ENCODE measurements at places on chromosomes 12 and 14.

DNA sequence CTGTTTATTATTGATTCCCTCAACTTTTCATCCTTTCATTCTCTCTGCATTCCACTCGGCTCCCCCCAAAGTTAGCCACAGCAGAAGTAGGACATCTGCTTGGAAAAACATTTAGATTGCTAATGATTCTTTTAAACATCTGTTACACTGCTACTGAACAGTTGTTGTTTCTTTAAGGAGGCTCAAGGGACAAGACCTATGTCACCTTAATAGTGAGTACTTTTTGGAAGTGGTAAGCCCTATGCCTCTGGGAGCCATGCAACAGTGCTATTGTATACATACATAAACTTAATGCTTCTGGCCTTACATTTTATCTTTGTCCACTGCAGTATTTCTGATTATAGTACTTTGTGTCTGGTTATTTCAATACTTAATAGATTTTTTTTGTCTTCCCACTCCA lies 628.2 kb upstream of the FOXG1 start:
- DNase-seq = no peak

GRCh38 chr12:47527816-47528215 lies 178.0 kb downstream of the RPAP3 start:
- no peak for DNase-seq

DNA sequence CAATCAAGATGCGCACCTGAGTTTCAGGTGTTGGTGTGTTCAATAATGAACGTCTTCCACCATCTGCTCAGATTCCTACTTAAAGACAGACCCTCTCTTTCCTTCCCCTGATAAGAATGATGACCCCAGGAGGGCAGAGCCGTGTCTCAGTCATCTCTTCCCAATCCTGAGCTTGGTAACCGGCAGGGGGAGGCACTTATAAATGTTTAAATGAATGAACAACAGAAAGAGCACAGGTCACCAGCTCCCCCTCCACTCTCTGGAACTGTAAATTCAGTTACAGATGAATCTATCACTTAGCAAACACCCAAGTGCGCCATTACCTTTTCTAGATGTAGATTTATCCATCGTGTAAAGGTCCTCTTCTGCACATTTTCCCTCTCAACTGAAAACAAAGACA lies 72.4 kb upstream of the DICER1 start:
- no peak for DNase-seq

DNA sequence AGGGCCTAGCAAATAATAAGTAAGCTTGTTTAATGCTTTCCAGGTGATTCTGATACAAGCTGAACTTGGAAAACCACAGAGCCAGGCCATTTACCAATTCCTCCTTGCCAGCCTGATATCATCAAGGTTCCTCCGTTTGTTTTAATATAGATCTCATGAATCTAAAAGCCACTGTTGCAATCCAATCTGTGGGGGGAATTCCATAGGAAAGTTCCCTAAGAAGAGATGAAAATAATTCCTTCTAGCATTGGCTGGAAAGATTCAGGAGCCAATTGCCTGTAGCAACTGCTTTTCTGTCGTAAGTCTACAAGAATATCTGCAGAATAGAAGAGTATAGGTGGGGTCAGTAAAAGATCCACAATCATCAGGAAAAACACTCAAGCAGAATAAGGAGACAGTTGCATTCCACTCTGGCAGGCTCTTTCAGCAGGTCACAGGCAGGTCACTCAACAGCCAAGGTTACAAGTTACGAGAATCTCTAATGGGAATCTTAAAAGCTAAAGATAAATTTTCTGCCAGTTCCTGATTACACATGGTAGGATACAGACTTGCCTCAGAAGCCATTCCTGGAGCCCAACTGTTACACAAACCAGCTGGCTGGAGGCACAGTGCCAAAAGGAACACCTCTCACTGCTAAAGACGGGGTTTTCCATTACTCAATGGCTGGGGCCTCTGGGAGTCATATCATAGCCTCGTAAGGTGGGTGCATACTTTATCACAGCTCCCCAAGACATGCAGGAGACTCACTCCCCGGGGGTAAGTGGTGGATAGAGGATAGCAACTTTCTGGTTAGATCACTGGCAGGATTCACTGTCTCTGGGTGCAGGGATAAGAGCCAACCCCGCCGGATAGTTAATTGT lies 43.6 kb downstream of the FGD6 start:
- no peak for DNase-seq

GRCh38 chr12:51889216-51890132 lies 1.6 kb downstream of the ANKRD33 start:
- no peak for DNase-seq

GRCh38 chr12:13451776-13452175 lies 255.2 kb downstream of the EMP1 start:
- no peak for DNase-seq

DNA sequence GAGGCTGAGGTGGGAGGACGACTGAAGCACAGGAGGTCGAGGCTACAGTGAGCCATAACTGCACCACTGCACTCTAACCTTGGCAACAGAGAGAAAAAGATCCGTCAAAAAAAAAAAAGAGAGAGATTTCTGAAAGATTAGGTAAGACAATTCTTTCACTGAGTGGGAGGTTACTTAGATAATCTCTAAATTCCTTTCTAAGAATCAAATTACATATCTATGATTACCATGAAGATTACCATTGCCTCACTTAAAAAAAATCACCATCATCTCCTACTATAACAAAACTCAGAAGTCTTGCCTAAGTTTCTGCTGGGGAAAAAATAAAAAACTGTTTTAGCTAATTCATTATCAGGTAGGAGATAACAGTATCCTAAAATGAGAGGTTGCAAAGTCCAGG lies 366.7 kb downstream of the DUSP6 start:
- no peak for DNase-seq

- no peak for DNase-seq
Observed at GRCh38 chr14:36784541-36784940, 122.9 kb downstream of the PAX9 start.

DNA sequence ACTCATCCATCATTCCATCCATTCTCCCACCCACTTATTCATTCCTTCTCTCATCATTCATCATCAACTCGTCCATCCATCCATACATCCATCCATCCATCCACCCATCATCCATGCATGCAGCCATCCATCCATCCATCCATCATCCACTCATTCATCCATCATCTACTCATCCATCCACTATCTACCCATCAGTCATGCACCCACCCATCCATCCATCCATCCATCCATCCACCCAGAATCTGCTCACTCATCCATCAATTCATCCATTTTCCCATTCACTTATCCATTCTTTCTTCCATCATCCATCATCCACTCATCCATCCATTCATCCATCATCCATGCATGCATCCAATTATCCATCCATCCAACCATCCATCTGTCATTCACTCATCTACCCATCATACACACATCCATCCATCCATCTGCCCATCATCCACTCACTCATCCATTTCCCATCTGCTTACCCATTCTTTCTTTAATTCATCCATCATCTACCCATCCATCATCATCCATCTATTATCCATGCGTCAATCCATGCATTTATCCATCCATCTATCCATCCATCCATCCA lies 107.1 kb upstream of the WSCD2 start:
- DNase-seq = no peak

- DNase-seq = no peak
Observed at GRCh38 chr12:82015623-82016347, 256.6 kb upstream of the PPFIA2 start.

- DNase-seq = no peak
Observed at GRCh38 chr12:24135158-24135850, 185.8 kb upstream of the SOX5 start.

DNA sequence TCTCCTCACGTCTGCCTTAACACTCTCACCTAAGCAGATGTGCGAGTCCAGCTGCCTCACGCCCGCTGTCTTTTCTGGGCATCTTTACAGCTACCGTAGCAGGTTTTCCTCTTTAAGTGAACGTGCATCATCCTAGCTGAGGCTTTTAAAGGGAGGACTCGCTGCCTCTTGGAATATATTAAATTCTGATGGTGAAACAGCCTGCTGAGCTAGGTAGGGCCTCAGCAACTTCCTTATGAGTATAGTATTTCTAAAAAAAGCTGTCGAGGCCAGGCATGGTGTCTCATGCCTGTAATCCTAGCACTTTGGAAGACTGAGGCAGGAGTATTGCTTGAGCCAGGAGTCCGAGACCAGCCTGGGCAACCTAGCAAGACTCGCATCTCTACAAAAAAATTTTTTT lies 32.2 kb downstream of the TESC start:
- DNase-seq = no peak

- no peak for DNase-seq
Observed at GRCh38 chr12:56286044-56286830, 13.9 kb downstream of the CS start.

- DNase-seq = no peak
Observed at GRCh38 chr14:21486640-21487087, 9.7 kb downstream of the TOX4 start.

GRCh38 chr14:50002926-50003212 lies 110.0 kb downstream of the ARF6 start:
- no peak for DNase-seq

GRCh38 chr14:74614508-74615495 lies 2.8 kb upstream of the LTBP2 start:
- no peak for DNase-seq

DNA sequence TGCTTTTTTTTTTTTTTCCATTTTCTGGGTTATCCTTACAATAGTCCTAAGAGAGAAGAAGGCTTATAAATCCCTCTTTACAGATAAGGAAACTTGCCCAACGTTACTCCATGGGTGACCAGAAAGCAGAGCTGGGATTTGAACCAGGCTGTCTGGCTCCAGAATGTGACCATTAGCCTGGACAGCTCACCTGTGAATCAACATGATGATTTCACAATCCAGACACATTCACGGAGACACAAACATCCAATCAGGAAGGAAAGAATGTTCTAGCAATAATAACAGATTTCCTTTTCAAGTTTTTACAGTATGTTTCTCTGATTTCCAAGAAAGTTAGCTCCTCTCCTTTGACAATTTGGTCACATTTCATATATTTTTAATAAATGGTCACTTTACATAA lies 118.3 kb downstream of the GALC start:
- no peak for DNase-seq

DNA sequence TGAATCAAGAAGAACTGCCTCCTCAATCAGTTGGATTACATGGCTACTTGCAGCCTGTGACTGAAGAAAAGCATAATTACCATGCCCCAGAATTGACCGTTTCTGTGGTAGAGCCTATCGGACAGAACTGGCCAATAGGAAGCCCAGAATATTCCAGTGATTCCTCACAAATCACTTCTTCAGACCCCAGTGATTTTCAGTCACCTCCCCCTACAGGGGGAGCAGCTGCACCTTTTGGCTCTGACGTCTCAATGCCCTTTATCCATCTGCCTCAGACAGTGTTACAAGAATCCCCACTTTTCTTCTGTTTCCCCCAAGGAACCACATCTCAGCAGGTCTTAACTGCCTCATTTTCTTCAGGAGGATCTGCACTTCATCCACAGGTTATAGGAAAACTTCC lies 80.8 kb downstream of the RAD52 start:
- no peak for DNase-seq

DNA sequence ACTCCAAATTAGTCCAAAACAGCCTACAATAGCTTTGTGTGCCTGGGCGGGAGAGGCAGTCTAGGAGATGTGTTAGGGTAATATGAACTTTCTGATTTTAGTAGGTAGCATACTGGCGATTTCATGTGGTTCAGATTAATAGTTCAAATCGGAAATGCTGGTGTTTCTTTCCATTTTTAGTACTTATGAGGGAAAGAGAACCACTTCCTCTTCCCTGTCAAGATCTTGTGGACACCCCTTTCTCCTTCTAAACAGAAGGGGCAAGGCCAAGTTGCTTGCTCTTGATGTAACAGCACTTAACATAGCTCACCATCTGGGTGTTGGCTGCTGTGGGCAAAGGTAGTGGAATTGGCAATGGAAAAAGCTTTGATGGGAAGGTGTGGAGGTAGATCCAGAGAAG lies 32.2 kb upstream of the IGF1 start:
- no peak for DNase-seq

GRCh38 chr12:85644508-85644907 lies 191.7 kb downstream of the RASSF9 start:
- no peak for DNase-seq

DNA sequence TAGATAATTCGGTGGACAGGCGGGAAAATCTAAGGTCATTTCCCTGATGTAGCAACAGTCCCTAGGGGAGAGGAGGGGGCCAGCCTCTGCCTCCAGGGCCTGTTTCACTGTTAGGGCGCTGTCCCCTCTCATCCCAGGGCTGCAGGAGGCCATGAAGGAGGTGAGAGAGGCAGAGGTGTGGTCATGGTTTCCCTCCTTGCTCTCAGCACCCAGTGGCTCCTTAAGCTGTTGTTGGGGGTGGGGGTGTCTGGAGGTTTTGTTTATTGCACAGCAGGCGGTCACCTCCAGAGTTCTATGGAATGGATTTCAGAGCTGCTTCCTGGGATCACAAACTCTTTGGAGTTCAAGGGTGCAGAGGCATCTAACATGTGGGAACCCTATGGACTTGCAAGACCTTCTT lies 212.5 kb upstream of the RTL1 start:
- DNase-seq = no peak

DNA sequence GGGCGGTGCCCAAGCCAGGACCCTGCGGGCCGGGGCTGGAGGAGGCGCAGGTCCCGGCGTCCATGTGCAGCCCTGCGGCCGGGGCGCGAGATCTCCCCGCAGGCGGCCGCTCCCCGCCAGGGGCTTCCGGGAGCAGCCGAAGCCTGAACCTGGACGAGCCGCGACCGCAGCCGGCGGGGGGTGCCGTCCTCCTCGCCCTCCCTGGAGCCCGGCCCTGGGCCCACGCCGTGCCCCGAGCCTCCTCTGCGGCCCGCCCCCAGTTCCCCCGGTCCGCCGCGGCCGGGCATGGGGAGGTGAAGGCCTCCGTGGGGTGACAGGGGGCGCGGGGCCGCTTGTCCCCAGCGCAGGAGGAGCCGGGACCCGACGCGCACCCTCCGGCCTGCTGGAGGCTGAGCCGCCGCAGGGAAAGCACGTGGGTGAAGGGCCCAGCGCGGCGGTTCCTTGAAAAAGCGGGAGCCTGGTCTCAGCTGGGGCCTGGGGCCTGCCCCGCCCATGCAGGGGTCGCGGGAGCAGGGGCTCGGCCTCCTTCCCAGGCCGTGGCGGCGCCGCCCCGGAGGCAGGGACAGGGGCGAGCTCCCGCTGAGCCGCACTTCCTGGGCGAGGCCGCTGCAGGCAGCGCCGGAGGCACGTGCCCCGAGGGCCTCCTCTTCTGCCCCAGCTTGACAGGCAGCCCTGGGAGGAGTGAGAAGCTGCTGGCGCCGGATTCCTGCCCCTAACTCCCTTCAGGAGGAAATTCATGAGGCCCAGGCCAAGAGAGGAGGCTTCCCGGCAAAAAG lies 55.6 kb upstream of the PPP2R5C start:
- DNase-seq = peak; percentile 64

DNA sequence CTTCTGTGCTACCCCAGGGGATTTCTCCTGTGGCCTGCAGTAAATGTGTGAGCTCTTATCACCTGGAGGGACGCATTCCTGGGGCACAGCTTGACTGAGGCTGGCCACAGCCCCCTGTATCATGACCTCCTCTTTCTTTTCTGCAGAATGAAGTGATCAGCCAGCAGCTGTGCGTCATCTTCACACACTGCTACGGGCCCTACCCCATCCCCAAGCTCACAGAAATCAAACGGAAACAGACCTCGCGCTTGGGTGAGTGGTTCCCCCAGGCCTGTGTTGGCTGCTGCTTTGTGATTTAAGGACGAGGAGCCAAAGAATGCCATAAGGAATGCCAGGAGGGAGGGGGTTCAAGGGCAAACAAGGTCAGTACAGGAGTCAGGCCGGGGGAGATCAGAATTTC lies 50.5 kb upstream of the PWP1 start:
- no peak for DNase-seq

GRCh38 chr14:32683679-32684078 lies 255.0 kb upstream of the NPAS3 start:
- DNase-seq = no peak

- DNase-seq = no peak
Observed at GRCh38 chr12:47557386-47557785, 148.4 kb downstream of the RPAP3 start.

GRCh38 chr14:20455355-20456300 lies 602 bp downstream of the APEX1 start:
- no peak for DNase-seq
